Right ventricle myocardium inferior (tissue), 1 donor: ENCODE measurements at places on chromosomes 3 and 15.

DNA sequence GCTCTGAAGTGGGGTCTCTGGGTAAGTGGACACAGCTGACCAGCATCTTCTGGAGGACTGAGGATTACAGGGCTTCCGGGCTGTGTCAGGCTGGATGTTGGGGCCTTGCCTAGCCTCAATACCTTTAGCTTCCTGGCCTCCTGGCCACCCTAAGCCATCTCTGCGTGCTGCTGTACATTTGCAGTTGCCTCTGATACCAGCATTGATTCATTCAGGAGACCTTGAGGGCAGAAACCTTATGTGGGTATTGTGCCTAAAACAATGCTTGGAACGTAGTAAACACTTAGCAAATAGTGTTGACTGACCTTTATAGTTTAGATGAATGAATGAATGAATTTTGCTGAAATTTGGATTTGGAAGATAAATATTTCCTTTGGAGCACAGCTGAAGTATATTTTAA lies 97.0 kb downstream of the FLNB start:
- no peak for DNase-seq

DNA sequence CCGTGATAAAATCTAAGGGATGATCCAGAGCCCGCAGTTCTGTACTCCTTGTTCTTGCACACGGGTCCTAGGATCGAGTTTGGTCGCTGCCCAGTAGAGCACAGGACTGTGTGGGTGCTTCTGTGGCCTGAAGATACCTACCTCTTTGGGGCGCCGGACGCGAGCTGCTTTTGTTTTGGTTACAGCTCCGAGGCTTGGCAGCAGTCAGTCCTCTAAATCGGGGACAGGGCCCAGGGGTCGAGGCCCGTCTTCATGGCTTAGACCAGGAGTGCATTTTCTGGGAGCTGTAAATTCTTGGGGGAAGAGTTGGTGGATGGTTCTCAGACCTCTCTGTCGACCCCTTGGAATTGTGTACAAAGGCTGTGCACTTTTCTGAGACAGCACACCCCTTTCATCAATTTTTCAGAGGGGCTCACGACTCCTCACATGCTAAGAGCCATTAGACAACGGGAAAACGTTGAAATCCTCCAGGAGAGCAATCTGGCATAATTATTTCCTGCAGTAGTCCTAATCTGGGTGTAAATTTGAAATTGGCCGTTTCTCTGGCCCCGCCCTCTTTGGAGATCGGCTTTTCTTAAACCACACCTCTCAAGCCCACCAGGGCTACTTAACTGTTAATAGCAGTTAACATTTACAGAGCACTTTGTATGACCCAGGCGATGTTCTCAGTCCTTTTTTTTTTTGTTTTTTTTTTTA lies 928 bp downstream of the CEP97 start:
- no peak for DNase-seq

- DNase-seq: no peak
Observed at GRCh38 chr3:133659806-133660205, 1.9 kb downstream of the TOPBP1 start.

GRCh38 chr3:138361561-138361971 lies 13.2 kb downstream of the MRAS start:
- no peak for DNase-seq

GRCh38 chr3:9669720-9670432 lies 20.6 kb downstream of the MTMR14 start:
- no peak for DNase-seq

DNA sequence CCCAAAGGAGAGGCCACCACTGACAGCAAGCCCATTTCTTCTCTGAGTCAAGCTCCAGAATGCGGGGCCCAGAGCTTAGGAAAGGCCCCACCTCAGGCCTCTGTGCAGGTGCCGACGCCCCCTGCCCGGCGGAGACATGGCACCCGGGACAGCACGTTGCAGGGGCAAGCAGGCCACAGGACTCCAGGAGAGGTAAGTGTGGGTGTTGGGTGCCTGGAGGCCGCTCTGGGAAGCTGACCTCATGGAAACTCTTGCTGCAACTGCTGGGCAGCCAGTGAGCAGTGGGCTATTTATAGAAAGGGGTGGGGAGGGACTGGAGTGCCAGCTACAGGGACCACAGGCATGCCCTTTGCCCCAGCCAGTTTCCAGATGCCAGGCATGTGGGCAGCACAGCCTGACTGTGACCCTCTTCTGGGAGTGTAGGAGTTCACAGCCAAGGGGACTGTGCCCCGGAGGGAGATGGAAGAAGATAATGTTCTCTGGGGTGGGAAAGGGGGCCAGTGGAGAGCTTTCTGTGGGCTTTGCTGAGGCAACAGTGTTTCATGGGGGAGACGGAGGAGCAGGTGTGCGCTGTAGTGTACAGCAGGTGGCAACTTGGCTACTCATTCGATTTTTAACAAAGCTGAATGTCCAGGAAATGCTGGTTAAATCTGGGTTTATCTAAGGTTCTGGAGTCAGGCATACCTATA lies 23.7 kb downstream of the ALPK3 start:
- DNase-seq: peak; percentile 74

DNA sequence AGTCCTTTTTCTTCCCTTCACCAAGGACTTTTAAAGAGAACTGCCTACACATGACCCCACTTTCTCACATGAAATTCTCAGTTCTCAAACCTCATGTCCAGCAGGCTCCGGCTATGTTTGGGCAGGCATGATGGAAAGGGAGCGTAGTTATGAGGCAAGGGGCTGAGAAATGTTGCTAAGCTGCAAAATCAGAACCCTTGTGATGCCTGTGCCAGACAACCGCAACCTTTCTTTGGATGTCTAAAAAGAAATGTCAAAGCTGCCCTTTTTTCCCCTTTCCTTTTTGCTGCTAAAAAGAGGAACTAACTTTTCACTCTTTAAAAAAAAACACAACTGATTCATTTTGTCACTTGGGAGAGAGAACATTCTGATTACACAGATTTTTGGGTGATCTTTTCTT lies 19.2 kb downstream of the GNB4 start:
- DNase-seq: no peak

- DNase-seq: peak; percentile 70
Observed at GRCh38 chr15:83283138-83283812, 1.2 kb downstream of the BNC1 start.

GRCh38 chr3:24663406-24663805 lies 168.8 kb upstream of the THRB start:
- DNase-seq: no peak

GRCh38 chr15:48584090-48584811 lies 61.3 kb downstream of the FBN1 start:
- DNase-seq: no peak

GRCh38 chr3:69542089-69542804 lies 156.4 kb upstream of the FRMD4B start:
- peak; percentile 79 for DNase-seq

DNA sequence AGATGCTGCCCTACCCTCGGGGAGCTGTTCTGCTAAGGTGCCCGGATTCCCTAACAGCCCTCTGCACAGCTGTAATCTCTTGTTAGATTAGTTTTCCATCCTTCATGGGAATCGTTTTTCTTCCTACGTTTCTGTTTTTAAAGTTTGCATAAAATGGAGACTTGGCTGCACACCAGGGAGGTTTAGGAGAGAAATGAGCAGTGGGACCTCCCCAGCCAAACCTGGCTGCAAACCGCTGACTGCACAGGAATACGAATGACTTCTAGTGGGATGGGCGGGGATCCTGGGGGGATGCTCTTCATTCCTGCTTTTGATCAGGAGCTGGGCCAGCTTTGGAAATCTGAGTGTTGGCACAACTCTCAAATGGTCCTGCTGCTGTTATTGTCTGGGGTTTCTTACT lies 77.5 kb downstream of the THSD4 start:
- DNase-seq: no peak

DNA sequence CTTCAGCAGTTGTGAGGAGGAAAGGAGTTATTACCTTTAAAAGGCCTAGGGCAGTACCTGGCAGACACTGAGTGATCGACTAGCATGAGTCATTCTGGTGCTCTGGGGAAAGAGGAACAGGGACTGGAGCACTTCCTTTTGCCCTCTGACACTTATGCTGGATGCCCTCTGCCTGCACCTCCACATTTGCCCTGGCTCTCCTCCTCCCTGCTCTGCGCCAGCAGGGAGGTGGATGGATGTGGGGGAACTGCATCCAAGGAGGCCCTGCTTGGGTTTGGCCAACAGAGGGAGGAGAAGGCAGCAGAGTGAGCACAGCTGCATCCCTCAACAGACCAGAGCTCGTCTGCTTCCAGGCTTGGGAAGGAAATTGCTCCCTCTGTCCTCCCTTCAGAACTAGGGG lies 75.0 kb downstream of the SEMA5B start:
- DNase-seq: no peak

DNA sequence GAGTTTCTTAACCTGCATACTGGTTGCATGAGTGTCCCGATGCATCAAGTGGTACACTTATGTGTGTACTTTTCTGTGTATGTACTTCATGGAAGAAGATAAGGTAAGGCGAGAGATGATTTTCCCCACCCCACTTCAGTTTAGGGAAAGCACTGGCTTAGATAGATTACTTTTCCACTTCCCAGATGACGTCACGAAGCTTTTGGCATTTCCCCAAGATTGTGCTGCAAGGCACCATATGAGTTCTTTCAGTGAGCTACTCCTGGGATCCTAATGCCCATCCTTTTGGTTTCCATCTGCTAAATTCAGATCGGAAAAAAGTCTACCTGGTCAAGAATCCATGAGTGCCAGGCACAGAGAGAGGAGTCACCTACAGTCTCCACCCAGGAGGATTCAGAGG lies 4.5 kb downstream of the IL17RB start:
- DNase-seq: no peak

DNA sequence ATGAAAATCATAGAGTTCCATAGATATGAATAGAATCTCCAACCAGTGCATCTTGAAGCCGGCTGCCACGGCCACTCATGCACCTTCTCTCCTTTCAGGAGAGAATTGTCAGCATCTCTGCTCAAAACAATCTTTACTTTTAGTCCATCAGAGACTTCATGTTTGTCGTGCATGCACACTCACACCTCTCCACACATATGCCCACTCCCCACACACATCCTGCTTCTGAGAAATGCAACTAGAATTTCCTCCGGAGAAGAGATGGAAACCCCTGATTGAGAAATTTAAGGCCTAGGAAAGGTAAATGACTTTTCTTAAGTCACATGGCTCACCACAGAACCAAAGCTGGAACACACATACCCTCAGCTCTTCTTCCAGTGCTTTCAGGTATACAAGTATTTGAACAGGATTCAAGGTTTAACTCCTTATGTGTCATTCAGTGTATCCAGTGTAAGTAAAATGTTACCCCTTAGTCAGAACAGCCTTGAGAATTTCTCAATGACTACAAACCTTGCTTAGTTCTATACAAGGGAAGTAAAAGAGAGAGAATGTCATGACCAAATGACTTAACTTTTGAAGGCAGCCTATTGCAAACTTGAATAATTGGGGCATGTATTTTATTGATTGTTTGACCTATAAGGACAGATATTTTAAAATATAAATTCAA lies 69.1 kb upstream of the TSEN2 start:
- DNase-seq: no peak

DNA sequence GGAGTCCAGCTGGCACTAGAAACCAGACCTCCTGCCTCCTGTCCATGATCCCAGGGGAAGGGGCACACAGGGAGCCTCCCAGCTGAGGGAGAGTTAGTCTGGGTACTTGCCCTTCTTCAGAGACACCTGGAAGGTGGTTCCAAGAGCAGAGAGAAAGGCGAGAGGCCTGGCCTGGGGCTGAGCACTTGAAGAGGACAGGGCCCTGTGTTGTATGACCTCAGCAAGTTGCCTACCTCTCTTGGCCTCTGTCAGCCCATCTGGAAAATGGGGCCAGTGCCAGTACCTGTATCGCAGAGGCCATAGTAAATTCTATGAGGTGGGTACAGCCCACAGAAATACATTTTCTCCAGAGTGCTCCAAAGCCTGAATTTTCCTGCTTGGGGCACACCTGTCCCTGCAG lies 19.5 kb downstream of the PTH1R start:
- DNase-seq: peak; percentile 55

DNA sequence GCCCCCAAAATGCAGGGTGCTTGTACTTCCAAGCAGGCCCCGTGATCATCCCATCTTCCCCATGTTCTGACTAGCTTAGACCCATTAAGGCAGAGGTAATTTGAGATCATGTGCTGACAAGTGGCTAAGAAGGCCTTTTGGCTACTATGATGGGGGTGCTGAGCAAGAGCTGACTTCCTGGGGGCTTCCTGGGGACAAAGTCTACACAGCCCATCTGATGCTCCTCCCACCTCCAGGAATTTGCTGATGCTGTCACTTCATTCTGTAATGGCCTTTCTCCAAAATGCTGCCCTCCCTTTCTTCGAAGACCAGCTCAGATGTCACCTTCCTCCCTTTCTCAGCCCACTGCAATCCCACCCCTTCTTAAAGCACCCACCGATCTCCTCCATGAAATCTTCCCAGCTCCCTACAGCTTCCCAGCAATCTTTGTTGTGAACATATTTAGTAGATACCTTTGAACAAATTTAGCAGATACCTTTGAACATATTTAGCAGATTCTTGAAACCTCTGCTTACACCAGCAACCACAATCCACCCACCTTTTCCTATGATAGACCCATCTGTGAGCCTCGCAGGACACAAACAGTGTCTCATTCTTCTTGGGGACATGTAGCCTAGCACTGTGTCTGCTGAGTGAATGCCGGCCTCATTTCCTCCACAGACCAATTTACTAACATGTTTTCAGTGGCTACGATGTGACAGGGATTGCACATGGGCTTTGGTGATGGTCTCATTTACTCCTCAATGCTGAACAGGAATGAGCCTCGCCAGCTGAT lies 223.3 kb downstream of the EPHB1 start:
- DNase-seq: no peak

DNA sequence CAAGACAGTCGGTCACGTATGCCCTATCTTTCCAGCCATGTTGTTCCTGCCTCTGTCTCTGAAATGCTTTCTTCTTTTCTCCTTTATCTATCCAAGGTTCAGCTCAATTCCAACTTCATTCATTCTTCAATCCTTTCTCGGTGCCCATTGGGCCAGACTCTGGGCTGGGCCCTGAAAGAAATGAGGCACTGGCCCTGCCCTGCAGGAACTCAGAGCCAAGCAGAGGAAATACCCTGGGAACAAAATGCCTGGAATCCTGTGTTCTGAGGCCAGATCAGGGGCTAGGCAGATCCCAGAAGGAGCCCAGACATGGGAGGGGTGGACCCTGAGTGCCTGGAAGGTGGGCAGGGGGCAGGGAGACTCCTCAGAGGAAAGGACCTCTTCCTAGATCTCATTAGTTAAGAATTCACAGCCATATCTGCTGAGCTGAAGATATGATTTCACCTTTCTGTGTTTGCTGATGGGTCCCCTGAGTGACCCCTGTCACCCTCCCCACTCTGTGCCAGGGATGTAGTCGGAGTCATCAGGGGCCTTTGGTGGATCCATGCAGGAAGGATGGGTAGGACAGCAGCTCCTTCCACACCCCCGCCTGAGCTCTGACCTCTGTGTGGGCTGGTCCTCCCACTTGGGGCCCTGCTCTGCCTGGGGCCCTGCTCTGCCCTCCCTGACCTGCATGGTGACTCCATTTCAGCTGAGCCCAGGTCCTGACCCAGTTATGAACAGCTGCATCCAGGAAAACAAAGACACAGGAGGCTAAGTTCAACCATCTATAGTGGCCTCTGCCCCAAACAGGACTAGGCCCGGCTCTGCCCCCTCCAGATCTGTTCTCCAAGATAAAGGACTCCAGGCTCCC lies 5.3 kb upstream of the DAPK2 start:
- DNase-seq: no peak

DNA sequence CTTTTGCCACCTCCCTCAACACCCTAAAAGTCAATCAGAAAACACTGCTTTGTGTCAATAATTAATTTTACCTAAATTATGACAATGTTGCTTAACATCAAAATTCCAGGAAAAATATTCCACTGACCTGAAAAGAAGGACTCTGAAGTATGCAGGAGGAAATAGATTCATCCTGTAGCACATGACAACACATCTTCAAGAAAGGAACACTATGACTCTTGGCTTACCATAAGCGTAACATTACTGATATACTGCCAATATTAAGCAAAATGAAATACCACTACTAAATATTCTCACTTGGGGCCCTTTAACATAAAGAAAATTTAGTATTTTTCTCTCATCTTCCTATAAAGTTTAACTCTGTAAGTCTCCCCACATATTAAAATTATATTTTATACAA lies 9.6 kb downstream of the SUCLG2 start:
- no peak for DNase-seq
